Fibroblast of skin of left quadriceps (primary cell): ENCODE measurements at places on chromosomes 12 and 14.

DNA sequence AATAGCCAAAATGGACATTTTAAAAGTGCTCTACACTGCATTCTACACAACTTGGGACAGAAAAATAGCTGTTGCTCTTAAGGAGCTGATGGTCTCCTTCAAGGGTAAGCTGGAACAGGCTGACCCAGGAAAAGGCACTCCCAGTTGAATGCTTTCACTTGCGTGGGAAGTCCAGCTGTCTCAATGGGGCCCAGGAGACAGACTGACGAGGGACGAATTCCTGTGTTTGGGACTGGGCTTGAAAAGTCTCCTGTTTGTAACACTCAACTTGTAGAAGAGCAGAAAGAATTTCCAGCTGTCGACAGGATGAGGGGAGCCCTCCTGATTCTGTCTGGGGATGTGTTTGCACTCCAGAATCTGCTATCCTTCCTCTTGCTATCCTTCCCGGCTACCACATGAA lies 180.8 kb downstream of the ZFP36L1 start:
- DNase-seq: no peak

GRCh38 chr12:4960547-4960946 lies 50.8 kb downstream of the KCNA1 start:
- DNase-seq: no peak

GRCh38 chr12:40946612-40947194 lies 241.4 kb upstream of the PDZRN4 start:
- DNase-seq: no peak

DNA sequence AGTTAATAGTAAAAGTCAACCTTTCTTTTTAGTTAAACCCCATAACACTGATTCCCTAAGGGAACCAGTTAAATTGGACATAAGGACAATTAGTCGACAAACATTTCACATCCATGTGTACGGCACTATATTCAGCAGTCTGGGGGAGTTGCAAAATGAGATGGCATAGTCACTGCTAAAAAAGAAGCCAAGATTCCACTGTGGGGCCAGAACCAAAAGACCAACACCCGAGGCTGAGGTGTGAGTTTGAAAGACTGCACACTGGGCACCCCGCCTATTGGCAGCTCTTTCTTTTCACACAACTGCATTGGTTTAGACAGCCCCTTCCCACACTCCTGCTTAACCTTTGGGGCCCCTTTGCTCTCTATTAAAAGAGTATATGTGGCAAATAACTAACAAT lies 16.7 kb downstream of the SETD3 start:
- no peak for DNase-seq

DNA sequence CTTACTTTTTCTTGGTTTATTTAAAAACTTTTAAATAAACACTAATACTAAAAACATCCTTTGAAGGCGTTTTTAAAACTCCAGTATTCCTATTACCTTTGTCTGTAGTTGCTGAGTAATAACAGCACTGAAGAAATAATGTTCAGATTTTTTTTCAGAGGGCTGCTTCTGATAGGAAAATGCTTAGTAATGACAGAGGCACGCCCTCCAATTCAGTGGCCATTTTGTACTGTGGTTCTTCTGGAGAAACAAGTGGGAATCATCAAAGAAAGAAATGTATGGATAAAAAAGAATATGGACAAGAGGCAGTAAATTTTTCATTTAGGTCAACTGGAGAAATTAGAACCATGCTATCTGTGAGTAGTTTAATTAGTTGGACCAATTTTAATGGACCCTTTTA lies 13.6 kb downstream of the VEZT start:
- DNase-seq: no peak

DNA sequence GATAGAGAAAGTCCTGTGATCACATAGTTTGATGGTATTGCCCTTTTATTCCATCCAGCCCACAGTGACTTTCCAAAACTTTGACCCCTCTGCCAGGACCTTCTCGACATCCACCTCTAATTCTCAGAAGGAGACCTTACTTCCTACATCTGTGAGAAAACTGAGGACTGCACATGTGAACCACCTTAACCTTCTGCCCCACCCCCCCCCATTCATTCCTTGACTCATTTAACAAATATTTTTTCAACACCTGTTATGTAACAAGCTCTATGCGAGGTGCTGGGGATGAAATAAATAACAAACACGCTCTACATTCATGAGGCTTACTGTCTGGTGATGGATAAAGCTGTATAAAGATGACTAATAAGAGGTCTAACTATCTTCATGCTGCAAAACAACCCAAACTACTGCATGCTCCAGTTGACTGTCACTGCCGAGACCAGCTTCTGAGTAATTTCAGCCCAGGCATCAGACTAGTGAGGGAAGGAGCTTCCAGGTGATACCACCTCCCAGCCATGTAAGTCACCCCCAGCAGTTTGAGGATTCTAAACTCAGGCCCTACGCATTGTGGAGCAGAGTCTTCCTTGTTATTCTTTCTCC lies 1.9 kb upstream of the HAL start:
- DNase-seq: no peak
